ENCODE measurements at places on chromosomes 1 and 21.

- no peak for DNase-seq
These were observed 139.8 kb upstream of the ST6GALNAC5 start for GRCh38 chr1:76727520-76727919.

GRCh38 chr1:167666416-167666815 is 36.4 kb downstream of the RCSD1 start:
- DNase-seq = peak; percentile 93

DNA sequence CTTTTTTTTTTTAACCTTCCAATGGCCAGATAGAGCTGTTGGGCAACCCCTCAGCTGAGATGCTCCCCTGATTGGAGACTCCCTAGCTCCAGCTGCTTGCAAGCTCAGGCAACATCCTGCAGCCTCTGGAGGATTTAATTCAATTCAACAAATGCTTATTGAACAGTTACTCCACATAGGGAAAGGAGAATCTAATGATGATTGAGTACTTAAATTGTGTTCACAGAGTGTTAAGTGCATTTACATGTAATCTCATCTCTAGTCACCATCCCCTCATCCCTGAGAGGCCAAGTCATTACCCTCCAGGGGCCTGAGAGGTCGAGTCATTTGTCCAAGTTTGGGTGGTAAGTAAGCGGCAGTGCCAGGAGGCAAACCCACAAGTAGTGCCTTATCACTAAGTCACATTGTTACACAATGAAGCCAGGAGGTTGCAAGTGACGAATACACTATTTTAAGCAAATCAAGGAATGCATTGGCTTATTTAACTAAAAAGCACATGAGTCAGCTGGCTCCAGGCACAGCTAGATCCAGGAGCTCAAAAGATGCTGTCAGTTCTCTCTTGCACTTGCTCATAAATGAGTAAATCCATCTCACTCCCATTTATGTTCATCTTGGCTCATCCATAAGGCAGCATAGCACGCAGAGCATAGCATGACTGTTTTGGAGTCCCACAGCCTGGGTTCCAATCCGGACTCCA is 64.3 kb downstream of the OPTC start:
- peak; percentile 31 for DNase-seq

GRCh38 chr1:2215909-2216766 is 12.0 kb upstream of the SKI start:
- no peak for DNase-seq

GRCh38 chr1:41013796-41014195 is 7.7 kb downstream of the SLFNL1 start:
- DNase-seq = peak; percentile 97

DNA sequence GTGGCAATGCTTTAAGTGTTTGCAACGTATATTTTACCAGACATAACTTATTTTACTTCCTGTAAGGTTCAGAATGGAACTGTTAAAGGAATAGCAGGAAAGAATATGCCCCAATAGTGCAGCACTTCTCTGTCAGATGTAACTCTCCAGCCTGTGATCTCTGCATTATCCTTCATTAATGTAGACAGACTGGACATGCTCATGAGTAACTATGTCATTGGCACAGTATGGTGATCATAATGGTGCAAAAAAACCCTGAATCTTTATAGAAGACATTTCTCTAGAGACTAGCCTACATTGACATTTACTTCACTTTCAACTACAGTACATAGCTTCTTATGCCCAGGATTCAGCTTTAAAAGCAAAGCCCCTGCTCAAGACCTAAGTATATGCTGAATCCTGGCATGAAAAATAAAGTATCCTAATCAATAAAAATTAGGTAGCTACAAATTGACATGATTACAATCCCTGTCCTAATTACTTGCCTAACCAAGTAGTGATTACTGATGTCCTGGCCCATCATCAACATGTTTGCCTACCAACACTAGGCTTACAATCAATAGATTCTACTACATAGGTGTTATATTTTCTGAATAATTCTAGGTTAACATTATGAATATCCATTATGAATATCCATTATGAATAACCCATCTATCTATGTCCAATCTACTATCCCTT is 13.9 kb downstream of the COX20 start:
- no peak for DNase-seq

- DNase-seq = no peak
These were observed 107.4 kb upstream of the KIAA1614 start for GRCh38 chr1:180805316-180805715.

GRCh38 chr1:226360106-226360746 is 47.7 kb downstream of the PARP1 start:
- no peak for DNase-seq

GRCh38 chr1:23799570-23800399 is 769 bp downstream of the GALE start:
- DNase-seq = peak; percentile 90

DNA sequence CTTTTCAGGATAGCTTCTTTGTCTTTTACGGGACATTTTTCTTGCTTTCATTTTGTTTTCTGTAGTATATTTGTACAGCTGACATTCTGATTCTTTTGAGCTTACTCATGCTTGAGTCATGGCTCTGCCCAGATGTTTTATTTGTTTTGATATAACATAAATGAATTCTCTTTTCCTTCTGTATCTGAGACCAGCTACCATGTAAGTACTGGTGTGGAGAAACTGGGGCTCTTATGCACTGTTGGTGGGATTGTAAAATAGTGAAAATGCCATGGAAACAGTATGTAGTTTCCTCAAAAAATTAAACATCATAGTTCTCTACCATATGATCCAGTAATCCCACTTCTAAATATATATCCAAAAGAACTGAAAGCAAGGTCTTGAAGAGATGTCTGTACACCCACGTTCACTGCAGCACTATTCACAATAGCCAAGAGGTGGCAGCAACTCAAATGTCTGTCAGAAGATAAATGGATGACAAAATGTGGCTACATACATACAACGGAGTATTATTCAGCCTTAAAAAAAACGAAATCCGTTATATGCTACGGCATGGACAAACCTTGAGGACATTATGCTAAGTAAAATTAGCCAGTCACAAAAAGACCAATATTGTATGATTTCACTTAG is 61.4 kb downstream of the EIF2B3 start:
- DNase-seq = peak; percentile 75

DNA sequence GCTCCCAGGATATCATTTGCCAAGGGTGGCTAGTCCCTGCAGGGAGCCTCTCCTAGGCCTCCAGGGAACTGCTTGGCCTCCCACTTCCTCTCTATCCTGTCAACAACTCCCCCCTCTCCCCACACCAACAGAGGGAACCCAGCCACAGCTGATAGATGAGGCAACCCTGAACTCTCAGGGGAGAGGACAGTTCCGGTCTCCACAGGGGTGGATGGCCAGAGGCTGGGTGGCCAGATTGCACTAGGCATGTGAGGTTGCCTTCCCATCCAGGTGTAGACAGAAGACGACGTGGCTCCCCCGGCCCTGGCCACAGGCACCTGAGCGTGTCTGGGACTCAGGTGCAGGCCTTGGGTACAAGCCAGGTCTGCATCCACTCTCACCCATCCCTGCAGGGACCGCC is 53.3 kb downstream of the TOR1AIP2 start:
- no peak for DNase-seq

GRCh38 chr1:199221371-199222150 is 582.7 kb downstream of the PTPRC start:
- DNase-seq = no peak

DNA sequence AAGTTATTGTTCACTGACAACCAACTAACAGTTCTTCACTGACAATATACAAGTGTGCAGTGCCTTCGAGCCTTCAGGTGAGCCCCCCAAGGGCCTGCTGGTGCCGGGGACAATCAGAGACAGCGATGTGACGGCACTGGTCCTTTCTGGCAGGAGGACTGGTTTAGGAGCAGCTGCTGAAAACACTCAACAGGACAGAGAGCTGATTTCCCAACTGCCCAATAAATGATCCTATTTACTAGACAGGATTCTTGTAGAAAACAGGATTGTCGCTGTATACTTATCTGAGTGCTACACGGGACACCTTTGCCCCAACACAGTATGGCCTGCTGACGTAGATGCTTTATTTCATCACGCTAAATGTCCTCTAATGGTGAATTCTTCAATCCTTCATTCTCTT is 65.4 kb downstream of the TP53BP2 start:
- DNase-seq = no peak

DNA sequence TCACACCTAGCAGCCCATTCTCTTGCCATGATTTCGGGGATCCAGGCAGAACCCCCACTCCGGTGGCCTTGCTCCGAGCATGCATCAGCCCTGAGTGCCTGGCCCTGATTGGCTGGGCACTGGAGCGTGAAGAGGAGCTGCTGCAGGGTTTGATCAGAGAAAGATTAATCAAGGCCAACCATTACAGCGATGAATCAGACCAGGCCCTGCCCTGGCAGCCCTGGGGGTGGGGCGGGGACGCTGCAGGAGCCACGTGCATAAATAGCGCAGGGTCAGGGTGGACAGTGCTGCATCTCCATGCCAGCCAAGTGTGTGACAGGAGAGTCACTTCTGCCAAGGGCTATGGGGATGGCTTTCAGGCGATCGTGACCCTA is 3.4 kb upstream of the FAM131C start:
- no peak for DNase-seq

- no peak for DNase-seq
These were observed 40.0 kb downstream of the EPHB2 start for GRCh38 chr1:22750685-22751051.

- no peak for DNase-seq
These were observed 288.3 kb downstream of the TM2D1 start for GRCh38 chr1:61436491-61437120.

- DNase-seq = no peak
These were observed 131.3 kb downstream of the NTPCR start for GRCh38 chr1:233081735-233082134.

DNA sequence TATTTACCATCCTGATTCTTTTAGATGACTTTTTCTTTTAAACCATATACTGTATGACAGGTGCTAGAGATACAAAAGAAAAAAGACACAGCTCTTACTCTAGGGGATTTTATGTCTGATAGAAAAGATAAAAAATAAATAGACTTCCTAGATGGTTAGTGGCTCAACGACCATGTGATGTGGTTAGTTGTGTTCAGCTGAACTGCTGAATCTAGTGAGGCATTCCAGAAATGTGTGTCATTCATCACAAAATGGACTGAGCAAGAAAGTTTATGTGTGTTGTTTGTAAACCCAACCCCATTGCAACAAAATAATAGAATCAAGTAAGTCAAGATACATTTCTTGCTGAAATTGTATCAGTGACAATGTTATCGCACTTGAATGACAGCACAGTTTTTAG is 205.8 kb upstream of the LYPLAL1 start:
- DNase-seq = no peak

- no peak for DNase-seq
These were observed 143.8 kb downstream of the SDCCAG8 start for GRCh38 chr1:243399561-243400155.

DNA sequence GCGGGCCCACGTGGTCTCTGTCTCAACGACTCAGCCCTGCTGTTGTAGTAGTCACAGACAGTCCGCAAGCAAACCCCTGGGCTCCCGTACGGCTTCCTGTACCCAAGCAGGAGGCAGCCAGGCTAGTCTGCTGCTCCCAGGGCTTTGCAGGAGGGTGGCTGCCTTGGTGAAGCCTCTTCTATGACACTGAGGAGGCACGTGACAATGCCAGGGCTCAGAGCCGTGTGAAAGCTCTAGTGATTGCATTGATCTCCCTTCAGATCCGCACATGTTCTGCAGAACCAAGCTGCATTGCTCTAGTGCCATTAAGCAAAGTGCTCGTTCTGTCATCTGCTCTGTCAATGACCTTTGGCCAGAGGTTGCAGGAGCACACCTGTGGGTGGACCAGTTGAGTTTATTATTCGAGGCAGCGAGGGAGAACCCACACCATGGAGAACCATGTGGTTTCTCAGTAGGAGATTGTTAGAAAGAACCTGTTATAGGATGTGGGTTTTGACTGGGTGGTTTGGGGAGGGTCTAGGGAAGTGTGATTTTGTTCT is 18.0 kb downstream of the UMODL1 start:
- DNase-seq = no peak

GRCh38 chr1:59107916-59108315 is 189.0 kb upstream of the FGGY start:
- no peak for DNase-seq

- DNase-seq = no peak
These were observed 513.8 kb upstream of the ZP4 start for GRCh38 chr1:238404481-238404880.

DNA sequence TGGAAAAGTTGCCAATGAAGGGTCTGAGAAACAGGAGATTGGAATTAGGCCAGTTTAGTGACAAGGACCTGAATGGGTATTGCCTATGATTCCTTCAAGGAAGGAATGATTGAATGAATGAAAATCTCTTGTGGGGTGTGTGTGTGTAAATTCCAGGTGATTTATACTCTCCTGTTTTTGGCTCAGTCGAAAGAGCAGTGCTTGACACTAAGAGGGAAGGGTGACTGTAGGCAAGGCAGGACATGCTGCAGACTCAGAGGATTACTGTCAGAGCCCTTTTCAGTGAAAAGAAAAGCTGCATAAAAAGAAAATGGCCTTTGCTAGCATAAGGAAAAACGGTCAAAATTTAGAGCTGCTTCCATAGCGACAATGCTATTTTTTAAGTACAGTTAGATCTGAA is 30.1 kb downstream of the C1orf21 start:
- no peak for DNase-seq

- DNase-seq = no peak
These were observed 31.4 kb upstream of the LGALS8 start for GRCh38 chr1:236492378-236492777.

DNA sequence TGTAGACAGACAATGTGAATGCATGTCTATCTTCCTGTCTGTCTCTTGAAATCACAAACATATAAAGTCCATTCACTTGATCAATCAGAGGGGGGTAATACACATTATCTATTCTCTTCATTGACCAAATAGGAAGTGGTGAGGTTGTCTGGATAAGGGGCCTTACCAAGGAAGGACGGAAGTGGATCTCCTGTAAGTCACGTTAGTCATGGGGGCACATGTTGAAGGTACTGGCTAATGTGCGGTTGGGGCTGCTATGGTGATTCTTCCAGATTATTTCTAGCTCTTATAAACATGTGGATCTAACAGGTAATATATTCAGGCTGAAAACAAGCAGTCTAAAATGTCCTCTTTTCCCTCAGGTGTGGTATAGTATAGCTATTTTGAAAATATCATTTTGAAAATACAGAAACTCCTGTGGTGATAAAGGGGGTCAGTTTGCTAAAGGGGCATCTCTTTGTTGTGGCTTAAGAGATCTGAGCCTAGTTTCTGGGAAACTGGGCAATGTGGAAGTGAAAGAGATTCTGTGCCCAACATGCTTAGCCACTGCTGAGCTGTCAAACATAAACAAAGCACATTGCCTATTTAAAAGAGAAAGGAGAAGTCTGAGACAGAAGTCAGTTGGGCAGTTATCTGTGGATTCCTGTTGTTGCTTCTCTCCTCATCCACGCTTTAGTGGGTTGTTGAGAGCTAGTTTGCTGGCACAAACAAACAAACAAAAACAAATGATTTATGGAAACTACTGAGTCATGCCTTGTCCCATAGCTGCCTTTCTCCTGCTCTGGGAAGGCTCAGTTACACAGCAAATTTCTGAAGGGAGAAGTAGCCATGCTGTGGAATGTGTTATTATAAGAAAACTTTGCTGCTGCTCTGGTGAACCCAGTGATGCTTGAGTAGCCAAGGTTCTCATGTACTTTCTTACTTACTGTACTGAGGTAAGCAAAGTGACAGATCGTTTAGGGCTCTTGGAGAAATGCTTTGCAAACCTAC is 166.9 kb downstream of the HLX start:
- no peak for DNase-seq

GRCh38 chr21:27423906-27424595 is 457.2 kb upstream of the ADAMTS5 start:
- DNase-seq = no peak
